Activated CD4-positive, alpha-beta memory T cell treated with anti-CD3 and anti-CD28 coated beads, Interleukin-2, amount 10 ng/mL, durations not matched to agents 7 days and 5 days (primary cell): ENCODE measurements at places on chromosomes 4 and X.

GRCh38 chrX:125137521-125137920, 182.2 kb upstream of the TEX13C start:
- no peak for DNase-seq

- no peak for DNase-seq
Measured at GRCh38 chr4:73985528-73985852, 2.5 kb downstream of the PPBP start.

- DNase-seq = no peak
Measured at GRCh38 chr4:83906561-83906960, 370.7 kb downstream of the GPAT3 start.

- DNase-seq = no peak
Measured at GRCh38 chrX:63855896-63856295, 70.9 kb upstream of the ARHGEF9 start.

DNA sequence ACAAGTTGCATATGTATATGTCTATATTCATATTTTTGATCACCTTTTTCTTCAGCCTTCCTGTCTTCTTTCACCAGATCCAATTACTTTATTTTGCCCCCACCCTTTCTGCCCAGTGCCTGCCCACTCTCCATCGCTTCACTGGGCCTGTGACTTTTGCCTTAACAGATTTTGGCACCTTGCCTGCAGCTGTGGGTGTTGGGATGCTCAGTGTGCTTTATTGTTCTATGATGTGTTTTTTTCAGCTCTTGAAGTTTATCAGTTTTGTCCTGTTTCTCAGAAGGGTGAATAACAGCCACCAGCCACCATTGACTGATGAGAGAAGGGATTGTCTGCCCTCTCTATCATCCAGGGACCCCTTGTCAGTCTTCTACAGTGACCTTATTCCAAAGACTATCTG, 77.2 kb upstream of the GALNT7 start:
- no peak for DNase-seq

DNA sequence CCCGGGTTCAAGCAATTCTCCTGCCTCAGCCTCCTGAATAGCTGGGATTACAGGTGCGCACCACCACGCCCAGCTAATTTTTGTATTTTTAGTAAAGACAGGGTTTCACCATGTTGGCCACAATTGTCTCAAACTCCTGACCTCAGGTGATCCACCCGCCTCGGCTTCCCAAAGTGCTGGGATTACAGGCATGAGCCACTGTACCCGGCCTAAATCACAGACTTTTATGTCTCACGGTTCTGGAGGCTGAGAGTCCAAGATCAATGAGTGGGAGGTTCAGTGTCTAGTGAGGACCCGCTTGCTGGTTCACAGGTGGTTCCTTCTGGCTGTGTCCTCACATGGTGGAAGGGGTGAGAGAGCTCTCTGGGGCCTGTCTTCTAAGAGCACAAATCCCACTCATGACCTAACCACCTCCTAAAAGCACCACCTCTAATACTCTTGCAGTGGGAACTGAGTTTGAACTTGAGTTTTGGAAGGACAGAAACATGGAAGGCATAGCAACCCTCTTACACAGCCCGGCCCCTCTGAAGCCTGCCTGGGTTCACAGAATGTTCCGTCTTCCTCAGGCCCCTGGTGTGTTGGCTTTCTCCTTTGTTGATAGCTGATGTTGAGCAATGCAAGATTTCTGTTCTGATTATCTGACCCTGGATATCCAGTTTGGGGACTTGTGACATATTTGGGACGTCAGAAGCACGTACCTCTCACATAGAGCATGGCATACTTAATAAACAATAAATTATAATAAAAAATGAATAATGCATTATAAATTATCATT, 1.9 kb upstream of the AKAP17A start:
- peak; percentile 18 for DNase-seq

- no peak for DNase-seq
Measured at GRCh38 chr4:120314969-120315368, 248.3 kb upstream of the MAD2L1 start.

DNA sequence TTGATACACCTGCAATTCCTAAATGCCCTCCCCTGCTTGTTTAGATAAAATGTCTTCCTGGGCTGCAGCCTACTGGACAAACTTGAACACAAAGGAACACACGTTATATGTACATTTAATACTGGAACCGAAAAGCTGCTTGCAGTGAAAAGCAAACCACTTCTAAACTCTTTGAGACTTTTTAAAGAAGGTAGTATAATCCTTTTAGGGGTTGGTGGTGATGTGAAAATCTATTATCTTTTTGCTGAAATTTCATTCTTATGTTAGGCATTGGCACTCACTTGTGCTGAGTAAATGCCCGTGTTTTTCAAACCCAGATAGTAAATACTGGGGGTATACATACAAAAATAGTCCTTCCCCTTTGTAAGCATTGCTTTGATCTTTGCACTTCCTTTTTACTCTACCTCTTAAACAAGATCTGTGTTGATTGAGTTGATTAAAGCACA, 2.2 kb downstream of the NFKB1 start:
- DNase-seq = no peak

GRCh38 chr4:173194157-173194556, 25.5 kb downstream of the GALNT7 start:
- no peak for DNase-seq

- peak; percentile 21 for DNase-seq
Measured at GRCh38 chr4:83644677-83645659, 109.1 kb downstream of the GPAT3 start.

DNA sequence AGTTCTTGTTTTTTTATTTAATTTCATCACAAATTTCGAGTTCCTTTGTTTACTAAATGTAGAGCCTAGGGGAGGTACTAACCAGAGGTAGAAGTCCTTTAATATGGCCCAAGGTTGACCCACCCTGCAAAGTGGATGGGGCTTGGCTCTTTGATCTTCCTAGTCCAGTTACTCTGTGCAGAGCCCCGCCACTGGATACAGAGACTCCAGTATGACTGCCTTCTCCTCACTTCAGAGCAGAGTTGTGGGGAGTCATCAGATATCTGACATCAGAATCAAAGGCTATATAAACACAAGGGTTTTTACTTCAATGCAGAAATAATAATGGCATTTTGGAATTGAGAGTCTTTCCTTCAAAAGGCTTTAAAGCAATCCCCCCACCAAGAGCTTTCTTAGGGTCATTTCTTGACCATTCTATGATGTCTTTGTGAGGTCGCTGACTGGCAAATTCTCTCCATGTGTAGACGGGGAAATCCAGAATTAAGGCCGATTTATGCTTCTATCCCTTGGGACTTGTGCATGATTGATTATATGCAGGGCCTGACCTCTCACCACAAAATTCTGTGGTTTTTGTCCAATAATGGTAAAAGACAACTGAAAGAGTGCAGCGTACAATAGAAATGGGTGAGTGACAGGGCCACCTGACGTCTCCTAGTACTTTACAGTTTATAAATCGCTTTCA, 88.3 kb upstream of the CITED1 start:
- no peak for DNase-seq

DNA sequence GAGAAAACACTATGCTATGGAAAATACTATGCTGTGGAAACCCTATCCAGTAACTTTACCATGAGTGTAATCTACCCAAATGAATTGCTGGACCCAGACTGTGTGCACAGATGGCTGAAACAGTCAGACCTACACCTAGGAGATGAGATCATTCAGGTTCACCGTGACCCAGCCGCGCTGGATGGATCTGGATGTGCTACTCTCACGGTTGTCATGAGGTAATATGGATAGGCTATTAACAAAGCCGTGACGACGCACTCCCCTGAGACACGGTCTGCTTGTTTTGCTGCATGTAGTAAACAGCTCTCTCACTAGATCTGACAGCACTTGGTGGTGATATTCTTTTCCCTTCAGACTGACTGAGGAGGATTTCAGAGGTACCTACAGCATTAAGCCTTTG, 832.5 kb upstream of the GRID2 start:
- no peak for DNase-seq

DNA sequence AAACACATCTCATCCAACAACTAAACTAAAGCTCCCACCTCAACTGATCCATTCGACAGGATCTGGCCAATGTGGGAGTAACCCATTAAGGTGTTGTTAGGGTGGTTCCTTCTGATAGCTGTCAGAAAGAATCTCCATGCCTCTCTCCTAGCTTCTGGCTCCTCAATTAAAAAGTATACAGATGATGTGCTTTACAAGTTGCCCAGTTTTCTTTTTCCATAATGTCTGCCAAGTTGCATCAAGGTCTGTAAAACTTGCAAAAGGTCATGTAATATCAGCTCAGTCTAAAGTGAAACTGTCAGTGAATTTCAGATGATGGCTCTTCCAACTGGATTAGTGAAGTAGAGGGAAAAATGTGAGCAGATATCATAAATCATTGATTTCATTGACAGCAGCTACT, 191.8 kb downstream of the RAB28 start:
- no peak for DNase-seq

GRCh38 chr4:76694056-76694455, 203.9 kb downstream of the SOWAHB start:
- DNase-seq = no peak

- DNase-seq = no peak
Measured at GRCh38 chrX:120377715-120378114, 15.8 kb downstream of the ATP1B4 start.

DNA sequence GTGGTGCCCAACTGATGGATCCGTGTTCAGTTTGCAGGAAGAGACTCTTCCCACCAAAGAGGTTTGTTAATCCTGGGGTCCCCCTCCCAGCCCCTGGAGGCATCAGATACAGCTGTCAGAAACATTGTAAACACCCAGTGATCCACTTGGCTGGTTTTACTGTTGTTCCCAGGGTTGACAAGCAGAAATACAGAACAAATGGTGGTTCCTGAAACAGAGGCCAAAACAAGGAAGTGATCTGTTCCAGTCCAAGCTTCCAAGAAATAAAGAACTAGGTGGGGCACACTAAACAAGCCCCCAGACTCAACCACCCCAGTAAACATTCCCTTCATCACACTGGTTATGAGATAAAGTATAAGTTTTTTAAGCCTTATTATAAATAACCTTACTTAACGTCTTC, 1.4 kb downstream of the TMLHE start:
- DNase-seq = no peak

- DNase-seq = no peak
Measured at GRCh38 chrX:100379388-100379986, 30.6 kb downstream of the PCDH19 start.

GRCh38 chr4:77047037-77047436, 28.8 kb downstream of the CCNI start:
- no peak for DNase-seq

DNA sequence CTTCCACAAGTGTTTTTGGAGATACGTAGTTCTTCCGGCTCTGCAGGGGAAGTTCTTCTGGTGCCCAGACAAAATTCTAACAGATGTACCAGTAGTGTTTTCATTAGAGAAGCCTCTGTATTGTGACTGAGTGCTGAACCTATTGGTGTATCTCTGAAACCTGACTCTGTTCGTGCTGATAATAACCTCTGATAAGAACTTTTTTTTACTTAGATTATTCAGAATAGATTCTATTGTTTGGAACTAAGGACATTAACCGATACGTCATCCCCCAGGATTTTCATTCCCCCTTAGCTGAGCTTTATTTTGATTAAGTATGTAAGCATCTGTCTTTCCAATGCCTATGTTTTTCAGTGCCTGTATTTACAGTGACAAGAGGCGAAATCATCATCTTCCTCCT, 362.9 kb downstream of the PDGFC start:
- no peak for DNase-seq

DNA sequence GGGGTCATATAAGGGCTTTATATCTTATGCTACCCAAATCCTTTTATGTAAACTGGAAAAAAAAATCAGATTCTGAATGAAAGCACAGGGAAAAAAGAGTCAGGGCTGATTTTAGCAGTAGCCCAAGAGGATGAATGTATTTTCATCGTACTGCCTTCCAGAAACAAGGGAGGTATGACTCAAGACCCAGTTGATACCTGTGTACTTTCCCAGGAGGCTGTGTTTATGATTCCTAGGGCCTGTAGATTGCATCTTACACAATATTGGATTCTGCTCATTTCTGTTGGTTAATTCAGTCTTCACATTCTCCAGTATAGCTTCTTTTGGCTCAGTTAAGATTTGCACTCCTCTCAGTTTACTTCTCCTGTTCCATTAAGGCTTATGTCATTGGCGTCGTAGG, 127.9 kb upstream of the LIMCH1 start:
- no peak for DNase-seq

- DNase-seq = peak; percentile 25
Measured at GRCh38 chrX:69387567-69388487, 116.3 kb upstream of the NALF2 start.
